Left lung (tissue), 14 donors: ENCODE measurements at places on chromosomes 7 and 10. TPM values are rescaled to one million over a fixed set of nuclear protein-coding genes. Genes with fewer than 3 reads are reported as not detected.

The PTN gene
- 2.1 TPM for total RNA-seq

DNA sequence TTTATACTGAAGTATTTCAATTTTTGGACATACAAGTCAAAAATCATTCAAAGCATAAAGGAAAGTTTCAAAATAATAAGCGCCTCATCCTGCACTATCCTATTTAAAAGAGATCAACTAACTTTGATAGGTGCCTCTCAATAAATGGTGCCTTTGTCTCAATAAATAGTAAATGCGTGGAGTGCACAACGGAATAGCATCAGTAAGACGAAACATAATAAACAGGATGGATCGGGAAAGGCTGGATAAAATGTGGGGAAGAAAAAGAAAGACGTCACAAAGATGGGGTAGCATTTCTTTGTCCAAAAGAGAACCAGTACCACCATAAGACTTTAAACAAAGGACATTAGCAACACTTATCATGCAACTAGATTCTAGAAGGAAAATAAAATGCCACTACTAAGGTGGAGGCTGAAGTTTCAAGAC is 571 bp upstream of the PRKAR2B start:
- H3K4me1 ChIP-seq: peaks cover 25% of the 10 kb centered on the region
- peak; percentile 32 for DNase-seq
- peaks cover 37% of the 10 kb centered on the region for H3K27me3 ChIP-seq

DNA sequence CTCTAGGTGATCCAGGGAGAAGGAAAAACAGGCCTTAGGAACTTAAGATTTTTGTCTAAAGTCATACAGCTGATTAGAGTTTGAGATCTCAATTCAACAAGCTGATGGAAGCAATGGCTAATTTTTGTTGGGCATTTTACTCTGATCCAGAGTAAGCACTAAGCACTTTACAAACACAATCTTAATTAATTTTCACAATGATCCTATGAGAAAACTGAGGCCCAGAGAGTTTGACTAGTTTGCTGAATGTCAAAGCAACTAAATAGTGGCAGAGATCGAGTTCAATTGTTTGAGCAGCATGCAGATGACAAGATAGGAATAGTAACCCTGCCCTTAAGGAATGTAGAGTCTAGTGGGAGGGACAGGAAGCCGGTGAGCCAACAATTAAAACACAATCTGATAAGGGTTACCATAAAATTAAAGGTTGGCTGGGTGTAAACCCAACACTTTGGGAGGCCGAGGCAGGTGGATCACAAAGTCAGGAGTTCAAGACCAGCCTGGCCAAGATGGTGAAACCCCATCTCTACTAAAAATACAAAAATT is 13.5 kb upstream of the RPEL1 start:
- DNase-seq: no peak
- peaks cover 50% of the 10 kb centered on the region for H3K4me1 ChIP-seq
- no peak overlapping the region for H3K4me3 ChIP-seq
- peak overlapping the region; percentile 64 for H3K27ac ChIP-seq
- H3K27me3 ChIP-seq: no peaks in the 10 kb centered on the region
- no peaks in the 10 kb centered on the region for H3K36me3 ChIP-seq

- no peak for DNase-seq
- no peak overlapping the region for H3K27ac ChIP-seq
- H3K36me3 ChIP-seq: no peaks in the 10 kb centered on the region
- H3K27me3 ChIP-seq: no peaks in the 10 kb centered on the region
- H3K4me1 ChIP-seq: no peaks in the 10 kb centered on the region
Measured at GRCh38 chr10:61163403-61163802, 219.4 kb upstream of the RHOBTB1 start.
